ENCODE measurements at places on chromosomes 5 and 9.

DNA sequence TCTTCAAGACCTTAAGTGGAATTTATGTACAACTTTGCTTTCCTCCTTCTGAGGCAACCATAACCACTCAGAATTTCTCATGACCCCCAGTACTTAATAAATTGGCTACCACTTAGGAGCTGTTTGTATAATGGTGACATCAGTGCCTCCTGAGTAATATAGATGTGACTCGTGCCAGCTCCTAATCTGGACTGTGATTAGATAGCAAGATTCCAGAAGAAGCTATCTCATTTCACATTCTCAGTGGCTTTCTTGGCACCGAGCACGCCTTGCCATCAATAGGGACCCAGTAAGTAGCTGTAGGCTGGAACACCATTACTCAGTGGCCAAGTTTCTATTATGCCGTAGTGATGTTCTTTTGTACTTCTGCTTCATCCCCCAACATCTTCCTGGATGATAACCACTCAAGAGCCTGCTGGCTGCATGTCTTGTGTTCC is 228.8 kb downstream of the CD180 start:
- DNase-seq, result no peak

DNA sequence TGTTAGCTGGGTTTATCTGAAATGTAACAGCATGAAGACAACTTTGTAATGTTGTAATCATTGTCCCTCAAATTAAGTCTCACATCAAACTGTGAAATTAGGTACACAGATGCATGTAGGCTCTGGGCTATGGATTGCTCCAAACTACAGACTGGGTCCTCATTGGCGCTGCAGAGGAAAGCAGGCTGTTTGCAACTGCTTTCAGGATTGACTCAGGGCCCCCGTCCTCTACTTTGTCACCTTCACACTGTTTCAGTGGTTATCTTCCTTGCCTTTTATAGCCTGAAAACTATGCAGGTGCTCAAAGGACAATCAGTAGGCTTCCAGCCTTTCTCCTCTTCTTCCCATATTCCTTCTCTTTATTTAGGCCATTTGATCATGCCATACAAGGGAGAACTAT is 18.0 kb downstream of the GRAMD2B start:
- DNase-seq, result no peak

- DNase-seq, result no peak
Observed at GRCh38 chr9:71607461-71607881, 160.8 kb downstream of the CEMIP2 start.

GRCh38 chr5:91643797-91644196 is 260.7 kb upstream of the ARRDC3 start:
- DNase-seq, result no peak

DNA sequence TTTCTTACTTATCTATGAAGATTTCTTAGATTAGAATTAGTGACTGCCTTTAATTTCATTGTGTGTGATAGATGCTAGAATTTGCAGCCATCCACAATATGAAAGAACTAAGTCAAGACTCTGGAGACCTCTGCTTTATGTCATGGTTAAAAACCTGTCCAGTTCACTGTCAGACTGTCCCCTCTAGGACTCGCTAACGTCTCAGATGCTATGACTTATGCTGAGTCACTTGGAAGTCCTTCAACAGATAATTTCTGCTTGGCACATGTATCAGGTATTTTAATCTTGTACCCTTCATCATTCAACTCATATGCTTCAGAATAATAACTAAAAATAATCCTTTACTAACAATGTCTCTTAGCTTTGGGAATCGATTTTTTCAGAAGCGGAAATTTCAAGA is 230.5 kb upstream of the DMAC1 start:
- DNase-seq, result no peak
